Stimulated activated CD4-positive, alpha-beta T cell treated with anti-CD3 and anti-CD28 coated beads, Interleukin-12 subunit alpha, Interleukin-12 subunit beta, amount 100 ng/mL, for 24 hours (primary cell): ENCODE measurements at places on chromosomes 11 and 22.

- no peak for DNase-seq
Observed at GRCh38 chr22:27046086-27046485, 388.7 kb downstream of the MIAT start.

- no peak for DNase-seq
Observed at GRCh38 chr22:19811811-19812771, 42.6 kb downstream of the GNB1L start.

GRCh38 chr11:90204832-90205646 is 17.8 kb downstream of the CHORDC1 start:
- DNase-seq, result no peak

DNA sequence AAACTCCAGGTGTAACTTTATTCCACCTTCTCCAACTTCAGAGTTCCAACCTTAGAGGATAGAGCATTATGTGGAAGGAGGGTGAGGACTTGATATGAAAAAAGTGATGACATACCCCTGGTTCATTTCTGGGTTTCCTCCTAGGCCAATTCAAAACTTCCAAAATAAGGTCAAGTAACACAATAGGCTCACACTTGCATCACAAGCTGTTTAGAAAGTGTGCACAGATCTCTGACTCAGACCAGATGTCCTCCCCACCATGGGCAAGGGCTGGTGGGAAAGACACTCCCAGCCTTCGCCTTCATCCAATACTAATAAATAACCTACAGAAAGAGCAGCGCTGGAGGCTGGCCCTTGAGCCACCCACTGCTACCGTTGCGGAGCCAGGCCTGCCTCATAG is 5.8 kb upstream of the BUD13 start:
- no peak for DNase-seq

DNA sequence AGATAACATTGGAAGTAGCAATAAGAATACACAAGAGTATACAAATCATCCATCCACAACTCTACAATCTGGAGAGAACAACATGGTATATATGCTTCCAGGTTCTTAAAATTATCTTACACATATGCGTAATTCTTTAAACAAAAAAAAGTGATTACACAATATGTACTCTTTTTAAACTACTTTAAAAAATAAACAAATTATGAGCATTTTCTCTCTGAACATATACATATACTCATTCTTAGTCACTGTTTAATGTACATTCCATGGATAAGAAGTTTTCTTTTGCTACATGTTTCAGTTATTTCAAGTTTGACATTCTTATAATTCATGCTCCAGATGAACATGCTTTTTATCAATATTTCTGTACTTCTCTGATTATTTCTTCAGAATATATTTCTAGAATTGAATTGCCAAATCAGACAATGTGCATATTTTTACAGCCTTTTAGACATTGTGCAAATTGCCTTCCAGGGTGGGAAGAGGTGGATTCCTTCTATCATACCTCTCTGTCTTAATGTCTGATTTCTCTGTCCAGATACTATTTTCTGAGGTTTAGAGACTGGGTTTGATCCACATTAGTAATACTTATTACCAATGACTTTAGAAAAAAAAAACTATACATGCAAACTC is 551.6 kb downstream of the METTL15 start:
- DNase-seq, result no peak

GRCh38 chr11:1310772-1311468 is 1.5 kb upstream of the TOLLIP start:
- DNase-seq, result no peak

- DNase-seq, result no peak
Observed at GRCh38 chr11:134742224-134742612, 330.2 kb upstream of the B3GAT1 start.

- DNase-seq, result no peak
Observed at GRCh38 chr11:76369406-76369805, 11.5 kb downstream of the THAP12 start.

GRCh38 chr22:38727123-38727522 is 21.4 kb downstream of the GTPBP1 start:
- DNase-seq, result no peak

DNA sequence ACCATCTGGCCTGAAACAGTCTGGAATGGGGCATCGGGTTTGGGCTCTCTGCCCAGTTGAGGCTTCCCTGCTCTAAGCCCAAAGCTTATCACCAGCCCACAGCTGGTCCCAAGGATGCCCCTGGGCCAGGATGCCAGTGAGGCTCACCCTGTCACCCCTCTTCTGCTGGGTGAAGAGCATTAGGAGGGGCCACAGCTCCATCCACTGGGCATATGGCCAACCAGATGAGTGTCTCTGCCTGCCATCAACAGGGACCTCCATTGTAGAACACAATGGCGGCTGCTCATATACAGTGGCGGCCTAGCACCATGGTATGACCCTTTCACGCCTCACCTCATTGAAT is 5.6 kb downstream of the CHST1 start:
- DNase-seq, result no peak

GRCh38 chr11:35800970-35801953 is 138.7 kb downstream of the TRIM44 start:
- no peak for DNase-seq

- DNase-seq, result no peak
Observed at GRCh38 chr11:57249384-57250319, 12.6 kb upstream of the APLNR start.

- DNase-seq, result no peak
Observed at GRCh38 chr11:61607920-61608599, 27.2 kb upstream of the SYT7 start.

DNA sequence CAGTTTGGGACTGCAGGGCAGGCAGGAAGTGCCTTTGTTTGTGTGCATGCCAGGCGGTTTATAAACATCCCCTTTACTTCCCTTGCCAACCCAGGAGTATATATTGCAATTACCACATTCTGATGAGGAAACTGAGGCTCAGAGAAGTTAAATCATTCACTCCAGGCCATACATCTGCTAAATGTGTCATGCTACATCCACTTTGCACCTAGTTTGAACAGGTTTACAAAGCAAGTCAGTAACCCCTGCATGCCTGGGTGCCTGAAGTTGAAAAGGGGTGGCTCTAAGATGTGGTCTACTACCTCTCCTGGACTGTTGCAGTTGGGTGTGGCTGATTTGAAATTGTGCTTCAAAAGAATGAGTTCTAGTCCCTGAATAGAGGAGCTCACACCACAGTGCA is 23.6 kb downstream of the FLI1 start:
- no peak for DNase-seq

DNA sequence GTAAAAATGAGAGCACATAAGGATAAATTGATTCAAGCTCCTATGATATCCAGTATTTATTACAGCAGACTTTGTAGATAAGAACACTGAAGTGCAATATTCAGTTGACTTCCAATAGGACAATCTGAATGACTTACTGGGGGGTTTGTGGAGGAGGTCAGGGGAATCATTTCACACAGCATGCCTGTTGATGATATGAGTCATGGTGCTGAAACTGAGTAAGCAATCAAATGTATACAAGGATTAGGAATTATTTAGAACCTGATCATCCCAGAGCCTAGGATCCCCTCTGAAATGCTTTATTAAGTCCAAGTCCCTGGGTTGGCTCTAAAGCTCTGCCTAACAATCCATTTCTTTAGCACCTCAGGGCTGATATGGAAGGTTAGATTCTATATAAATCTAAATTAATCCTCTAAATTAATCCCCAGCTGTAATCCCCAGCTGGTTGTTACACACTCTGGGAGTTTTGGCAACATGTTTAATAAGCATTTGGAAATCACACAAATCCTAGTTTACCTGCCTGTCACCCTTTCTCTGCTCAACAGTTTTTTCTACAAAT is 326.4 kb downstream of the GUCY1A2 start:
- no peak for DNase-seq

DNA sequence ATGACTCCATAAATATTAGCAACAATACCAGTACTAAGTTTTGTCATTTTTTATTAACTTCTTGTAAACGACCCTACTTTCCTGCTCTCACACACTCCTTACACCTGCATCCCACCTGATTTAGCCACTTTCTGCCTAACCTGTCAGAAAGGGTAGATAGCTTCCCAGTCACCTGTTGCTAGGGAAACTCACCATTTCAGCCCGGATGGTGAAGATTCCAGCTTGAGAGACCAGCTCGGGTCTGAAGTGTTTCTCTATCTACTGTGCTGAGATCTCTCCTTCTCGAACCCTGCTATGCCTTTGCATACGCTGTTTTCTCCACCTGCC is at the start of gene PARVG:
Gene PARVG, plus strand, starts transcription at position 220 of the 327 bp plus-strand sequence. CDS start 2,405 bp downstream, outside the sequence.
- no peak for DNase-seq

DNA sequence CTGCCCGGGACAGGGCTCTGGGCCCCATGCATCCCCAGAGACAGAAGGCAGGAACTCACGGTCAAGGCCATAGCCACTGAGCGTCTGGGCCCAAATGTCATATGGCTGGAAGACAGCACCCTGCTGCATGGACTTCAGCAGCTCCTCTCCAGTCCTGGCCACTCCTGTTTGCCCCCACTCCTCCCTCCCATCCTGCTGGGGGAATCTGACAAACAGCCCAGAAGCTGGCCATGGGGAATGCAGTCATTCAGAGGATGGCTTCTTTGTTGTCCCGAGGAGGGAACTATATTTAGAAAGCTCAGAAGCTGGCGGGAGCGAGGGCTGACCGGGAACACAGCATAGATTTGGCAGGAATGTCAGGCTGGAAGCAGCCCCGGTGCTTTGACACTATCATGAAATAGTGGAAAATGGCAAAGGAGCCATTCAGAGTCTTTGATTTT is 35.0 kb downstream of the DKK3 start:
- DNase-seq, result no peak

DNA sequence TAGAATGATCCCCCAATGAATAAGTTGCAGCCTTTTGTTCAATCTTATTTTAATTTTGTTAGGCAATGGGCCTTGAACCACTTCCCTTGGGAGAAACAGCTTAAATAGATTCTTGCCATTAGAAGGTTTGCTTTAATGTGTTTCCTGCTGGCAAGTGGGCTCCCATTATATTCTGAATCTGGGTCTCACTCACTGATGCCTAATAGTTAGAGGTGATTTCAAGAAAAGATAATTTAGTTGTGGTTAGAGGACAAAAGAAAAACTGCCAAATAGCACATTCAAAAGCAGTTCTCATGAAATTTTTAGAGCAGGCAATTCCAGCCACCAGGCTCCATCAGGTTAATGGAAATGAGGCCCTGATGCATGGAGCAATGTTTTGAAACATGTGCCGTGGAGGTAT is 362.6 kb upstream of the CHORDC1 start:
- no peak for DNase-seq

DNA sequence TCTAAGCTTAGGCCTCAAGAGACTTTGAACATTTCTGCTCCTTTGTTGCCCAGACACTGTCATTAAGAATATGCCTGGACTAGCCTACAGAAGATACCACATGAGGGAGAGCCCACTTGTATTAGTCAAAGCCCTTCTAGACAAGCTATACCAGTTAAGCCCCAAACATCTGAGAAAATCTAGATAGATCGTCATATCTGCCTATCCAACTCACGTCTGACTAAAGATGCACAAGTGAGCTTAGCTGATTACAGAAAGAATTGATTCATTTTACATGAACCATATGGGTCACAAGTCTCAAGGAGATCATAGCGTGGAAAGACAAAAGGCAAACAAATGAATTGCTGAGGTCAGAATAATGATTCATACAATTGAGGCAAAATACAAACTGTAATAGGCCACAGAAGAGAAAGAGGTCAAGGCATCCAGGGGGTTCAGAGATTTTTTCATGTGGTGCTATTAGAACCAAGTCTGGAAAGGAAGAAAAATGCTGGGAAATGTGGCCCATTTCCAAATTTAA is 1155.5 kb upstream of the TENM4 start:
- DNase-seq, result no peak

- DNase-seq, result no peak
Observed at GRCh38 chr11:70894566-70895365, 357.6 kb downstream of the SHANK2 start.

DNA sequence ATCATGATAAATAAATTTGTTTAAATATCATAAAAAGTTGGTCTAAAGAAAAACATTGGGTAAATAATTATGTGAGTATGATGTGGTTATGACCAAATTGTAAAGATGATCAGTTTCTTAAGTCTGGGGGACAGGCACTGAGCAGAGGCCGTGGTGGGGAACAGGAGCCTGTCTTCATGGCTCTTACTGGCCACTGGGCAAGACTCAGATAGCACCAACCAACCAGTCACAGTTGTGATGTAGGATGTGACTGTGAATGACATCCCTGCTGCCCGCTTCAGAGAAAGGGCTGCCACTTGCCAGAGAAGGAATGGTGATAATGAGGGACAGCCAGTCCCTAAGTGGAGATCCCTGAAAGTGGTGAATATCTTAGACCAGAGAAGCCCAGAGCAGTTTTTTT is 7.0 kb downstream of the PTPRJ start:
- no peak for DNase-seq

DNA sequence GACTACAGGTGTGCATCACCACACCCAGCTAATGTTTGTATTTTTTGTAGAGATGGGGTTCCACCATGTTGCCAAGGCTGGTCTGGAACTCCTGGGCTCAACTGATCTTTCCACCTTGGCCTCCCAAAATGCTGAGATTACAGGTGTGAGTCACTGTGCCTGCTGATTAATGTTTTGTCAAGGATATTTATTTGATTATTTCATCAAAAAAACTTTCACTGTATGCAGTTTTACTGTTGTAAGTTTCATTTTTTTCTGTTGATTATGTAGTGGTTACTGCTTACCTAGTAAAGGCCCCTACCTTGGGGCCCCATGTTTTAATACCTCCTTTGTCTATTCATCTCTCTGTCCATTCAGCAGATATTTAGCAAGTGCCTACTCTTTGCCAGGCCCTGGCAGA is 16.7 kb upstream of the FAM168A start:
- DNase-seq, result no peak

- DNase-seq, result no peak
Observed at GRCh38 chr11:6931146-6931713, 5.0 kb downstream of the ZNF215 start.

DNA sequence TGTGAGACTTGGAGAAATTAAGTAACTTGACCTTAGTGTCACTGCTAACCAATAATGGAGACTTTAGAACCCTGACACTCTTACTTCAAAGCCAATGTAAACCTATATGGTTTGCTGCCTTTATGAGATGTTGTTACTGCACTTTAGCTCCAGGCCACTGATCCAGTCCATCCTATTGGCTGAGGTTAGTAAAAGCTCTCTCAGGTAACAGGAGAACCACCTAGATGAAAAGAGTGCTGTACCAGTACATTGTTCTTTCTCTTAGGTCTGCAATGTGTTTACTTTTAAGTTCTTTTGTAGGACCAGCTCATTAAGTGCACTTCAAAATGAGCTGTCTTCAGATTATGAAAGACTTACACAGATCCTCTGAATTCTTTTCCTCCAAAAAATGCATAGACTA is 994.0 kb upstream of the FAT3 start:
- DNase-seq, result no peak
